Hematopoietic multipotent progenitor cell treated with erythropoietin and hydrocortisone succinate and interleukin-3 and kit ligand, for 6 days (in vitro differentiated cells): ENCODE measurements at places on chromosomes 3 and 15.

DNA sequence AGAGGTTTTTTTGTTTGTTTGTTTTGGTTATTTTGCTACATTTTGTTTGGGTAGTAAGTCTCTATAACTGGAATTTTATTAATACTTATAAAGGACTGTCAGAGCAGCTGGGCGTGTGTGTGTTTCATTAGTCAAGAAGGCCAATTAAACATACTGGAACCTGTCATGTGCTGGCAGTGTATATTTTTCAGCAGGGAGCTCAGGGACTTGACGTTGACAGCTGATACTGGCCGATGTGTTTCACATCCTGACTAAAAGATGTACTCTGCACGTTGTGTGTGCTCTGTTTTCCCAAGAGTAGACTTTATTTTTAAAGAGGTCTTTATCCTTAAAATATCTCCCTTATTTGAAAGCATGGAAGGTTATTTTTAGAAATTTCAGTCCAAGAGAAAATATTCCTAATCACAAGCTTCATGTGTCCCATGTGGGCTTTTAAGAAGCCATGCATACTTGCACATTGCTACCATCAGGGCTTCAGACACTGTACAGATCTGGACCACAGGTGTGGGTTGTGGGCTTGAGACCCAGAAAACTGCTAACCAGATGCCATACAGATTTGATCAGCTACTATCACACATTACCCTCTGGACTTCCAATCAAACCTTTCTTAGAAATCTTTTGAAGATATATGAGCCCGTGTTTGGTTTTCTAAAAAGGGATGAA, 135.9 kb downstream of the FEZF2 start:
- DNase-seq = no peak

- DNase-seq = no peak
Observed at GRCh38 chr15:62795700-62796695, 246.5 kb upstream of the TPM1 start.

GRCh38 chr3:70982284-70982683, 601.2 kb downstream of the FOXP1 start:
- DNase-seq = peak; percentile 12

DNA sequence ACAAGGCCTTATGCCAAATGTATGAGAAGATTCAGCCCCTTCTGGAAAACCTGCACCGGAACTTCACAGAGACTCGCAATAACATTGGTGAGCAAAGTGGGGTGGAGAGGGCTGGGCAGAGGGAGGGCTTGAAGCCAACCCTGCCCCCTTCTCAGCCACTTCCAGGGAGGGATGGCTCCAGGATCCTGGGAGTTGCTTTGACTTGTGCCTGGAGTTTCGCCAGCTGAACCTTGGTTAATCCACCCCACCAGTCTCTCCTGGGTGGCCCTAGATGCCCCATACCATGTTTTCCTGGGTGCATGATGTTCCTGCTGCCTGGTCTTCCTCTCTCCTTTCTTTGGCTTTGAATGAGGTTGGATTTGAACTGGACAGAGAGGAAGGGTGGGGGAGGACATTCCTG, 10.8 kb downstream of the TBC1D21 start:
- DNase-seq = no peak

DNA sequence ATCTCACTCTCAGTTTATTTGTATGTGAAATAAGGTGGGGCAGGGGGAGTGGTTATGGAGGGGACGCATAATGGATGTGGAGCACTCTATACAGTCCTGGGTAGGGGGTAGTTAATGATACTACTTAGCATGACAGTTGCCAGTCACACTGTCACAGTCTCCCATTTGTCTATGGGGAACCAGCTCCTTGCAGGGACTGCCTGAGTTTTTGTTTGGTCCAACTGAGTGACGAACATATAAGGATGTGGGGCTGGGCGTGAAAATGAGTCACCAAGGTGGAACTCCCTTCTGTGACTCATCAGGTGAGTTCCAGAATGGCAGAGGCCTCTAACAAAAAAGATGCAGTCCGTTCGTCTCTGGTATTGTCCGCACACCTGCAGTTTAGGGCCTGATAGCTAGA, 235.3 kb upstream of the ST8SIA2 start:
- no peak for DNase-seq

DNA sequence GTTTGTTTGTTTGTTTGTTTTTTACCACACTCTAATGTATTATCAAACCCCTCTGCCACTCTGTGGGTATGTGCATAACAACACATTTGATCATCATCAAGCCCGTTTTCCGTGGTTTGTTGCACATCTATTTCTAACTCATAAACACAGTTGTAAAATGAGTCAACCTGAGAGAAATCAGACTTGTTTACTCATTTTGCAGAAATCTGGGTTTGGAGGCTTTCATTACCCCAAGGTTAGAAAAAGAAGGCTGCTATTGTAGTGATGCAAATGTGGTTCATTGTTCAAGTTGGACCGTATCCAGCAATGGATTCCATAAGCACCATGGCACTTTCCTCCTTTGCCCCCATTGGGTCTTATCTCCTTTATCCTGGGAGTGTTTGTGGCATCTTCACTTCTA, 353.2 kb upstream of the SOX2 start:
- DNase-seq = no peak

DNA sequence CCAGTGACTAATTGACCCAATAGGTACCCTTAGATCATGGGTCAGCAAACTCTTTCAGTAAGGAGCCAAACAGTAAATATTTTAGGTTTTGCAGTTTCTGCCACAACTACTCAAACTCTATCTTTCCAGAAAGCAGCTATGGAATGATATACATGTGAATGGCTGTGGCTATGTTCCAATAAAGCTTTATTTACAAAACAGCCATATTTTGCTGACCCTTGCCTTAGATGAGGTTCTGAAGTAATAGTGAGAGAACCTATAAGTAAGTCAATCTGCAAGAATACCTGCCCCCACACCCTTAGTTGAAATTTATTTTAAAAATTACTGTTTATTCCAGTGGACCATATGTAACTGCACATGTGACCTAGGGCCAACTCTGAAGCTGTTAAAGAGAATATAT, 134.0 kb downstream of the CMSS1 start:
- DNase-seq = no peak

DNA sequence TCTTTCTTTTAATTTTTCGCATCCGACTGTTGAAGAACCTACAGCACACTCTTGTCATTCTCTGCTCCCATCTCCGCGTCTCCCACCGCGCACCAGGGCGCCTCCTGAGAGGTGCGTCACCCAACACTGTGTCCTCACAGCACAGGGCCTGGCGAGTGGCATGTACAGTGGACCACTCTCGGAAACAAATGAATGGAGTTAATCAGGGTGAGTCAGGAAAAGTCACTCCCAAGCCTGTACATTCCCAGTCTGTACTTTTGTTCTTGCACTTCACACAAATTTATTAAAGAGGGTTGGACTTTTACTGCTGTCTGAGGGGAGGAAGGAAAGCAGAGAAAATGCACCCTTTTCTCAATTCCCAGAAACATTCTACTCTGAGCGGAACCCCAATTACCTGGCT, 625 bp downstream of the COL6A6 start:
- DNase-seq = no peak

DNA sequence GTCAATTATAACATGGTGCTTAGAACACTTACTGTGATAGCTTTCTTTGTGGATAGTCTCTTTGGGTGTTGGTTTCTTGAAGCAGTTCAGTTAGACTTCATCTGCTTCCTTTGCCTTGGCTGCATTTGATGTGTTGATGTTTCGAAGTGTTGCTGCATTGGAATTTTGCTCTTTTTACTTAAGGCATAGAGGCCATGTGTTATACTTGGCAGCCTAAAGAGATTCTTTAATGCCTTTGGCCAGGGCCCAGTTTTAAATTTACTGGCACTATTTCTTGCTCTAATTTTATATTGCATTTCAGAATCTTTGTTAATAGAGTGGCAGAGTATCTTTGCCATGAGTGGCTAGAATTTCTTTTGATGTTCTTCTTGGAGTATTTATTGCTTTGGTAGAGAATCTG, 21.2 kb downstream of the NR1D2 start:
- no peak for DNase-seq

DNA sequence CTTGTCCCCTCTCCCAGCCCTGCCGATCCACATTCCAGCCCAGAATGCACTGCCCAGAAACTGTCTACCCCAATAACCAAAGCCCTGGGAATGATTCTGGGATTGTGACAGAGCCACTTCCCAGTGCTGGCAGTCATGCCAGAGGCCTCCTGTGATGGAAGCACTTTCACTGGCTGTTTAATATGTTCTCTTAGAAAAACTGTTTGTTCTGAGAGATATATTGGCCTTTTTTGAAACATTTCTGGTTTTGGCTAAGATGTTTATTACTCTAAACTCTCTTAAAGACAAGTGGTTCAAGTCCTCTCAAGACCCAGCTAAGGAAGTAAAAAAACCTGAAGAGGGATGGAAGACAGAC, 74.0 kb upstream of the HACD2 start:
- DNase-seq = no peak

- peak; percentile 62 for DNase-seq
Observed at GRCh38 chr15:68278595-68279405, 1.3 kb downstream of the FEM1B start.

- DNase-seq = no peak
Observed at GRCh38 chr3:31635545-31635944, 102.8 kb downstream of the STT3B start.

DNA sequence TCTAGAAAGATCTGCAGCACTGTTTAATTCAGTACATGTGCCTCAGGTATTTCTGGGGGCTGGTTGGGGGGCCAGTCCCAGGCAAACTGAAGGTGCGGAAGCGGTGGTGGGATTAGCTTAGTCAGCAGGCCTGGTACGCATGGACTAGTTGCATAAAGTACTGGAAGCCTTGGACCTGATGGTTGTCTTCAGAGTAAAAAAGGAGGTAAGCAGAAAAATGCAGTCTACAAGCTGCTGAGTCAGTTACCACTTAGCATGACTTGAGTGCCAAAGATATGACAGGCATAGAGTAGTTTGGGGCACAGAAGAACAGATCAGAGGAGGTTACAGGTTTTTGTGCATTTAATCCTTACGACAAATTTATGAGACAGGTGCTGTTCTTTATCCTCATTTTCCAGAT, 19.9 kb upstream of the GOLGA8J start:
- no peak for DNase-seq

DNA sequence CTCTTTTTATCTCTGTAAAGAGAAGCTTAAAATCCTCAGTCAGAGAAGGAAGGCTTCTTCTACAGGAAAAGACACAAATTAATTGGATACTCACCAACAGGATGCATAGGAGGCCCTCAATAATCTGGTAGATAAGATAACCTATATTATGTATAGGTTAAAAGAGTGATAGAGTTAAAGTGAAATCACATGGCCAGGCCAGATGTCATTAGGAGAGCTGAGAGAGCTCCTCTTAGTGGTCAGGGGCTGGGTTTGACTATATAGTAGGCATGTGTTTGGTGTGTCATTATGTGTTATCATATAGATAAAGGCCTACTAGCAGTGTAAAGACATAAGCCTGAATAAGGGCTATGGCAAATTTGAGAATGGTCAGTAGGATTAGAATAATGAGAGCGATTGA, 479.3 kb downstream of the EPHA3 start:
- DNase-seq = no peak

- DNase-seq = no peak
Observed at GRCh38 chr3:44031387-44032380, 210.0 kb upstream of the TOPAZ1 start.

DNA sequence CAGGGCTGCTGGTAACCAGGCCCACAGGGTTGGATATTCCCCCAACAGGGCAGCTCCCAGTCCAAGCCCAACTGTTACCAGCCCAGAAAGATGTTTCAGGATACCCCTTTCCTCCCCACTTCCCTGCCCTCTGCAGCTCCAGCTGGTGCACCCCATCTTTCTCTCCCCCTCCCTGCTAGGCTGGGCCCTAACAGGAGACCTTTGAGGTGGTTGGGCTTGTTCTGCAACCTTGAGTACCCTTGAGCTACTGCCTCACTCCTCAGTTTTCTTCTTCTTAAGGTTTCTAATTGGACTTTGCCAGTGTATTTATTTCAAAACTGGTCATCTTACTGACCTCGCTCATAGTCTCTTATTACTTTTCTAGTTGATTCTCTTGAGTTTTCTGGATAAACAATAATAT, 16.9 kb upstream of the INSYN1 start:
- no peak for DNase-seq

DNA sequence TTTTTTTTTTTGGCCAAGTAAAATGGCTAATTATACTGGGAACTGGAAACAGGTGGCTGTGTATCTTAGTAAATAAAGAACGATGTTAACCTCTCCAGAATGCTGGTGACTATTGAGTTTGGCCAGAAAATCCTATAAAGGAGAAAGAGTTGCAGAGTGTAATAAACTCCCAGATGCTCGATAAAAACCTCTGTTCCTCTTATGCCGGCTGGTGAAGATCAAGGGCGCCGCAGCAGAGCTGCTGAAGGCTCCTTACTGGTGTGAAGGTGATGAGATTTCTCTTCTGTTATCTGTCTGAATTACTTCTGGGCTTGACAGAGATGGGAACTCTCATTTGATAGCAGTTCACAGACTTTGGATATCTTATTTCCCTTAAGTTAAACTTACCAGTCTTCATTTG, 104.6 kb downstream of the PTPRG start:
- no peak for DNase-seq

- DNase-seq = no peak
Observed at GRCh38 chr3:185081521-185081920, 71.3 kb downstream of the C3orf70 start.

GRCh38 chr3:170387950-170388349, 30.4 kb downstream of the SKIL start:
- no peak for DNase-seq

DNA sequence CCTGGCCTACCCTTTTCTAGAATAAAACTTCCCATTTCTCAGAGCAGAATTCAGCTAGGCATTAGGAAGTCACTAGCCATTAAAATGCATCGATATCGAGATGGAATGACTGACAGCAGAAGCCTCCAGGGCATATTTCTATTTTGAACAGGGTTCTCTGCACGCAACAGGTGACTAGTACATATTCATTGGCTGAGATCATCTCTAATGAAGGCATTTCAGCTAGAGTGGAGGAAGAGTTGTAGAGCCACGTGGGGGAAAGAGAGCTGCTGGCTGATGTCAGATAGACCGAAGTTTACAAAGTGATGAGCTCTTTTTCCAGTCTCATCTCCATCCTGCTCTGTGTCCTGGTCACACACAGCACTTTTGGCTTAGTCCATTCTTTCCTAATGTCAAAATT, 7.5 kb downstream of the TMEM40 start:
- DNase-seq = no peak

GRCh38 chr3:177646749-177647148, 449.5 kb upstream of the TBL1XR1 start:
- peak; percentile 64 for DNase-seq

DNA sequence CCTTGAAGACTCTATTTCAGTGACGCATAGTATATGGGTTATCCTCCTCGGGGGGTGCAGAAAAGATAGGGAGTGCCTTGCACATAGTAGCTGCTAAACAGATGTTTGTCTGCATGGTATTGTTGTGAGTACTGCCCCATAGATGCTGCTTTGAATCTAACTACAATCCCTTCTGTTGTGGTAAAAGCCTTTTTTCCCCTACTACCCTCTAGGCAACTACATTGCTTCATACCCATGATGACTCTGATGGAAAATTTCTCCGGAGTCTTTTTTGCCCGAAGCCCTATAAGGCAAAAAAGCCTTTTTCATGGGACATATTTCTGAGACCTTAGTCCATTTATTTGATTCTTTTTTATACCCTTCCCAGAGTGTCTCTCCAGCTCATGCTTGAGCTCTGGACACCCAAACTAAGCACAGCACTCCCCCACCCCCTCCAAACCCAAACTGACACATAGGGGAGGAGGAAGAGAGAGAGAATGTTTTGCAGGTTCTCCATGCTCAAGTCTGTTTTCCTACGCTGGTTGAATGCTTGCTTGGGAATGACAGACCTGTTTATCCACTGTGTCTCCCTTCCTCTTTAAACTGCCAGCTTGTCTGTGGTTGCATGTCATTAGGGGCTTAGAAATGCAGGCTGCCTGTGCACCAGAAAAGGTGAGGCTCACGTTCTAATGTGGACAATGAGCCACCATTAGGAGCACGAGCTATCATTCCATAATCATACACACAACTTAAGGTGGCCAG, 52.9 kb downstream of the LRTM1 start:
- no peak for DNase-seq
